AML-193 (cell line): ENCODE measurements at places on chromosomes 2 and 18.

GRCh38 chr2:221318376-221319130 is 253.6 kb downstream of the EPHA4 start:
- no peak for DNase-seq

GRCh38 chr2:195477248-195477995 is 179.6 kb upstream of the SLC39A10 start:
- no peak for DNase-seq

- no peak for DNase-seq
These were observed 151.8 kb downstream of the EHBP1 start for GRCh38 chr2:62857139-62857931.

DNA sequence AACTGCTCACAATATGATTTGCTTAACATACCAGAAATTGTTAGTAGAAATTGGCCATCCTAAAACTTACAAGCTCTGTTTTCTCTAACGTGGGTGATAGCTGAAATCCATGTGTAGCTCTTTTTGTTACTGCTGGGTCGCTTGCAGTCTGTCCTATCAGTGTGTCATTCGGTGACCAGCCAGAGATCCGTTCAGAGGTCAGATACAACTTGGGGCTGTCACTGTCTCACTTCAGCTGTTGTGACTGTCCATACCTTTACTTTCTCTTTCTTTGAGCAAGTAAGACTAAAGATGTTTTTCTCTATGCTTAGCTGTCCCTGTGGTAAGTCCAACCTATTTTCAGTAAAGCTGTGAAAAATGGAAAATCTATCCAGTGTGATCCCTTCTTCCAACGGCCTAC is 282.9 kb upstream of the KCNH7 start:
- no peak for DNase-seq

GRCh38 chr18:3498698-3499471 is 48.9 kb downstream of the TGIF1 start:
- DNase-seq, result no peak

DNA sequence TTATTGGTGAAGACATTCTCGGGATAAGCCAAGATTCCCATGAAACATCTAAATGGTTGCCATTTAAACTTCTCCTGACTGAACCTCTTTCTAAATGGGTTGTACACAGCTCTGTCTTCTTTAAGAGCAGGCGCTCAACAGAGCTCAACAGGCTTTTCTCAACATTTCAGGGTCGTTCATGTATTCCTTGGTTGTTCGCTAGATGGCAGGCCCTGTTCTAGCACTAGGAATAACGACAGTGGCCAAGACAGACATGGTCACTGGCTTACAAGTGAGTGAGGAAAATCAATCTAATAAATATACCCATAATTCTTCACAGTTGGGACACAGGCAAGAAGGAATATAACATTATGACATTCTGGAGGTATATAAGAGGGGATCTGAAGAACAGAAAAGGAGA is 154.5 kb downstream of the SMAD2 start:
- DNase-seq, result no peak

- no peak for DNase-seq
These were observed 81.1 kb downstream of the ASB1 start for GRCh38 chr2:238507836-238508235.

DNA sequence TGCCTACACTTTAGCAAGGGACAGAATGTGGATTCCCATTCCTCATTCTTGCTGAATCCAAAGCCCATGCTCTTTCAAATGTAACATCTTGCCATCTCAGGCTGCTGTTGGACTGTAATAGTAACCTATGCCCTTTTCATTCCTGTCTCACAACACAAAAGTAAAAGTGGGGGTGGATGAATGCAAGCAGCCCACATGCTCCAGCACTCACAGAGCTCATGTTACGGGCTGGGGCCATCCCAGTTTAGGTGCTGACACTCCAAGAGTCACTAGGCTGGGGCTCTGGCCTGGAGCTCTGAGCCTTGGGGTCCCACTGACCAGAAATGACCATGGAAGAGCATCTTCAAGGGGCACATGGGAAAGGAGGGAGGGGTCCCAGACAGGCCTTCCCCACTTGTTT is 47.6 kb downstream of the CCBE1 start:
- DNase-seq, result no peak

GRCh38 chr18:63882333-63883141 is 5.0 kb upstream of the SERPINB2 start:
- DNase-seq, result no peak

- DNase-seq, result no peak
These were observed 96.4 kb downstream of the KYNU start for GRCh38 chr2:142973822-142974207.

DNA sequence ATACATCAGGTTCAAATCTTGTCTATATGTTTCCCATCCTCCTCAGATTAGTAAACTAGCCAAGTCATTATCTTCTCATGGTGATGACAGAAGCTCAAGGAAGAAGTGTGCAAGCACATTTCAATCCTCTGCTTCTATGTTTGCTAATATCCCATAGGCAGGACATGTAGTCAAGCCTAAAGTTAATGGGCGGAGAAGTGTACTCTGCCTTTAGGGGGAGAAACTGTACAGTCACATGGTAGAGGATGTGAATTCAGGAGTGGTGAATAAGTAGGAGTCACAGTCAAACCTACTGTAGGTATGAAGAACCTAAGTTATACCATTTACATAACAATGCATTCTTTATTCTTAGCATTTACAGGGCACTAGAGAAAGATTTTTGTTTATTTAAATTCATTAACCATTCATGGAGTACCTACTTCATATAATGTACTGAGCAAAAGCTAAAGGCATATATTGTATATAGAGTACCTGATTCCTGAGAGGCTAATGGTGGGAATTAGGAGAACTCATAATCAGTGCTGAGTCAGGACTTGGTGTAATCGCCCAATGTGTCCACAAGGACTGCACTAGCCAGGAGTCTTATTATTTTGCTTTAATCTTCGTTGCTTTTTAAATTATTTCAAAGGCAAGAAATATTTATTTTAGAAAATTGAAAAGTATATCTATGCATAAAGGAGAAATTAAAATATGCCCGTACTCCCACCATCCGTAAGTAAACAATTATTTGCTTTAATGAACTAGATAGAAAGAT is 394.3 kb upstream of the ETAA1 start:
- DNase-seq, result no peak

DNA sequence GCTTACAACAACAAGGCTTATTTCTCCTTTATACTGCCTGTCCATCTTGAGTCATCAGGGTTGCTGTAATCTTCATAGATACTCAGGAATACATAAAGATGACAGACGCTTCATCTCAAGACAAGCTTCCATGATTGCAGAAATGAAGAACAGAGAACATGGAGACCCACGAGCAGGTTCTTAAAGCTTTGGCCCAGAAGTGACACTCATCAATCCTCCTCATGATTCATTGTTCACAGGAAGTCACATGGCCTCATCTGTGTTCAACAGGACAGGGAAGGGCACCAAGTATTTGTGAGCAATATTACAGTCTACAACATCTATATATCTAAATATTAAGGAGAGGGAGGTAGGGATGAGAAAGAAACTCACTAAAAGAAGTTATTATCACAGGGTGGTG is 36.5 kb upstream of the PGAP1 start:
- DNase-seq, result no peak

- DNase-seq, result no peak
These were observed 591.6 kb downstream of the DSC3 start for GRCh38 chr18:30450927-30451326.

DNA sequence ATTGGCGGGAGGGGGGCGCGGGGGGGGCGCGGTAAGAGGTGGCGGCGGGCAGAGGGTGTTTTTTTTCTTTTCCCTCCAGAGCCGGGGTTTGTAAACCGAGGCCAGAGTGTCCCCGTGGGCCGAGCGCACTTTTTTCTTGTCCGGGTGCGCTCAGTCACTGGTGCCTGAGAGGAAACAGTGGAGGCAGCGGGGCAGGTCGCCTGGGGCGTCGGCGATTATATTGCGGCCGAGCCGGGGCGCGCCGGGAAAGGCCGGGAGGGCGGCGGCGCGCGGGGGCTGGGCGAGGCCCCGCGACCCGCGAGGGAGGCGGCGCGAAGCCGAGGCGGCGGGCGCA is 275 bp downstream of the HOXD8 start:
- no peak for DNase-seq

- no peak for DNase-seq
These were observed 100.2 kb upstream of the CSRNP3 start for GRCh38 chr2:165369131-165369897.

- no peak for DNase-seq
These were observed 144.0 kb downstream of the ACOXL start for GRCh38 chr2:110876167-110876999.

DNA sequence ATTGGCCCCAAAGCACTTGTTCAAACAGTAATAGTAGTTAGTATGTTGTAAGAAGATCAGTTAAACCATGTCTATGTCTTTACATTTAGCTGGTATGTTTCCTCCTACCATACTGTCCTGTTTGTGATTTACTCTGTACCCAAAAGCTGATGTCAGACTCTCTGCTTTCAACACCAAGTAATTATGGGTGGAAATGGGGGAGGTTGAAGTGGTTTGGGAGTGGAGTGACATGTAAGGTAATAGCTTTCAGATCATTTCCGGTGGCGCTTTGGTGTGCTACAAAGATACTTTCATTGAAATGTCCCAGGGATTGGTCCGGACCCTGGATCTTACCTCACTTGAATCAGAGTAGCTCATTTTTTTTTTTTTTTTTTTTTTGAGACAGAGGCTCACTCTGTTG is 39.7 kb upstream of the TGIF1 start:
- no peak for DNase-seq

DNA sequence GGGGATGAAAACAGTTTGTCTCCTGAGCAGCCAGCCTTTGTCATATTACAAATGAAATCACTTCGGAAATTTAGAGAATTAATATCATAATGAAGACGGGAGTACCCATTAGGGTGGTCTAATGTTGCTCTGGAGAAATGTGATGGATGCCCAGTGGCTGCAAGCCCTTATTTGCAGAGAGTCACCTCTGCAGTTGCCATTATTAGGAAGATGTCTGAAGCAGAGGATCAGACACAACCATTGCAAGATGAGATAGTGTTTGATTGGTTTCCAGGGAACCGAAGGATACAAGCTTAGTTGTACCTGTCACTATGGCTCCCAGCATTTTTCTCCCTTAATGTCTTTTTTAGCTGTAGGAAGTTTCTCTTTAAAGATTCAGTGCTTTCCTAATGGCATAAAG is 272.4 kb downstream of the FIGN start:
- DNase-seq, result no peak

DNA sequence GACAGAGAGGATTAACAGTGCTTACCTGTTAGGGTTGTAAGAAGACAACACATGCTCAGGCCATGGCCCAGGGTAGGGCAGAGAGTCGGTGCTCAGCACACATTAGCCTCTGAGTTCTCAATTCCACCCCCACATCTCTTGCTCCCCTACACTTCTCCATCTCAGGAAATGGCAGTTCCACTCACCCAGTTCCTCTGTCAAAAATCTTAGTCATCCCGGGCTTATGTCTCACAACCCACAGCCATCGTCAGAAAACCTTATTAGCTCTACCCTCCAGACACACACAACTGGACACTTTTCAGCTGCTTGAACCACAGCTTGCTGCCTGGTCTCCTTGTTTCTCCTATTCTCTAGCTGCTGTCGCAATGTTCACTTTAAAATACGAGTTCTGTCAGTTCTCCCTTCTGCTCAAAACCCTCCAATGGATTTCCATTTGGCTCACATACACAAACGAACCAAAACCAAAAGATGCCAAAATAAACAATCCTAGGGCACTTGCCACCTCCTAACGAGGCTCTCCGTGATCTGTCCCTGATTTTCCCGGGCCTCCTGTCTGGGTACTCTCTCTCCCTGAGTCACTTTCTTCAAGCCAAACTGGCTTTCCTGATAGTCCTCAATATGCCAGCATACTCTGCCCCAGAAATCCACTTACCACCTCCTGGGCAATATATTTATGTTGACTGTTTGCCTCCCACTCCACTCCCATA is 89.7 kb downstream of the KCTD1 start:
- peak; percentile 53 for DNase-seq

GRCh38 chr18:41576643-41577042 is 378.4 kb upstream of the PIK3C3 start:
- DNase-seq, result no peak

GRCh38 chr2:147030966-147031720 is 813.7 kb upstream of the ACVR2A start:
- DNase-seq, result no peak

- peak; percentile 26 for DNase-seq
These were observed 16.7 kb upstream of the ADI1 start for GRCh38 chr2:3535794-3536681.

GRCh38 chr2:97359861-97360584 is 229.7 kb downstream of the ANKRD36B start:
- DNase-seq, result no peak

- no peak for DNase-seq
These were observed 31.7 kb upstream of the DNMT3A start for GRCh38 chr2:25373269-25373981.

DNA sequence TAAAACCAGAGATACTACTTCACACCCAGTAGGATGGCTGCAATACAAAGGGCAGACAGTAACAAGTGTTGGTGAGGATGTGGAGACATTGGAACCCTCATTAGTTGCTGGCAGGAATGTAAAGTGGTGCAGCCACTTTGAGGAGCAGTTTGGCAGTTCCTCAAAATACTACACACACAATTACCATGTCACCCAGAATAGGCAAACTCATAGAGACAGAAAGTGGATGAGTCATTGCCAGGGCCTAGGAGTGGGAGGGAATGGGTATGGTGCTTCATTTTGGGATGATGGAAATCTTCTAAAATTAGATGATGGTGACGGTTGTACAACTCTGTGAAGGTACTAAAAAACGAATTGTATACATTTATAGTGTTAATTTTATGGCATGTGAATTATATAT is 54.8 kb downstream of the ATP9B start:
- DNase-seq, result no peak

DNA sequence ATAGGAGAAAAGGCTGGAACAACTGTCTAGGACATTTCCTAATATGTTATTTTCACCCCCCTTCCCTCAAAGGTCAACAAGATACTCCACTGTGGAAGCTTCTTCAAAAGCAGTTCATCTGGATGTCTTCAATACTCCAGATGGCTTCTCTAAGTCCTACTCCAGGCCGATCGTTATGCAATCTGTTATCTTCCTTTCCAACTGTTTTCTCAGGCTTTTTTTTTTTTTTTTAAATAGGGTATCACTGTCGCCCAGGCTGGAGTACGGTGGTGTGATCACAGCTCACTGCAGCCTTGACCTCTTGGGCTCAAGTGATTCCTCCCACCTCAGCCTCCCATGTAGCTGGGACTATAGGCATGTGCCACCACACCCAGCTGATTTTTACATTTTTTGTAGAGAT is 26.3 kb downstream of the ATP8B1 start:
- no peak for DNase-seq
